ENCODE measurements at places on chromosomes 13 and 19.

DNA sequence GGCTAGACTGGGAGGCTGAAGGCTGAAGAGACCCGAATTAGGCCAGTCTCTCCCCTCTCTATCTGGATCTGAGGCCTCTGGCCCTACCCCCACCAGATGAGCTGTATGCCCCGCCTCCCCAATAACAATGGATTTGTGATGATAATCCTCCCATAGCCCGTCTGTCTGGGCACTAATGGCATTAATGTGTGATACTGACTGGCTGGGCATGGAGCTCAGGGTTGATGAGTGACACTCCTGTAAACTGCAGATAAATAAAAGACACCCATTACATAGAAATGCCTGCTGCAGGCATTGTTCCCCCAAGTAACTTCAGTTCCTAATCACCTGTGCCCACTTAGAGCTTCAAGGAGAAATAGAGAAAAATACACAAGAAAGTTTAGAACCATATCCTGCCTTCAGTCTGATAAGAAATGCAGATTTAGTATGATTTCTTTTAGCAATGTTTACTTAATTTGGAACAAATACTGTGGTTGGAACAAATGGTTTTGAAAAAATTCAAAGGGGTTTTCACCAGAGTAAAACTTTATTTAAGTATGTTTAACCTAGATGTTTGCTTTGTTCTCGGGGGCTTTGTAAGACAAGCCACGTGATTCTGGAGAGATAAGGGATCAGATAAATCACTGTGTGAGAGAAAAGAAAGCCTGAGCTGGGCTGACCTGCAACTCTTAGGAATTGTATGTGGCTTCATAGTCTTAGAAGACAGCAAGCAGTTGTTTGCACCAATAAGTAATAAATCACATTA lies 60.3 kb downstream of the TNFRSF19 start:
- peak; percentile 41 for DNase-seq

- no peak for DNase-seq
These were observed 55.6 kb upstream of the ALOX5AP start for GRCh38 chr13:30679483-30680330.

DNA sequence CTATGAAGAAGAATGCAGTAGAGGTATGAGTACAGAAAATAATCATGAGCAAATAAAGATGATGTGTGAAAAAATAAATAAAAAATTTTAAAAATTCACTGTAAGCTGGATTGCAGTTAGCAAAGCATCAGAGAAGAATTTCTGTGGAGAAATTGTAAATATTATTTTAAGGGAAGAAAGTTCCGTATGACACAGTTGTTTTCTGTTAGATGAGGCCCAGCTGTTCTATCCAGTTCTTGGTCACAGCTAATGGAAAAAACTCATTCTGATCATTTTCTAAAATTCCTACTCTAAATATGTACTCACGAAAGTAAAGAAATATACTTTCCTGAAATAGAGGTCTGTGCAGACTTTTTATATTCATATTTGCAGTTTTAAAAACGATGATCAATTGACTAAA lies 578.8 kb downstream of the DCT start:
- no peak for DNase-seq

DNA sequence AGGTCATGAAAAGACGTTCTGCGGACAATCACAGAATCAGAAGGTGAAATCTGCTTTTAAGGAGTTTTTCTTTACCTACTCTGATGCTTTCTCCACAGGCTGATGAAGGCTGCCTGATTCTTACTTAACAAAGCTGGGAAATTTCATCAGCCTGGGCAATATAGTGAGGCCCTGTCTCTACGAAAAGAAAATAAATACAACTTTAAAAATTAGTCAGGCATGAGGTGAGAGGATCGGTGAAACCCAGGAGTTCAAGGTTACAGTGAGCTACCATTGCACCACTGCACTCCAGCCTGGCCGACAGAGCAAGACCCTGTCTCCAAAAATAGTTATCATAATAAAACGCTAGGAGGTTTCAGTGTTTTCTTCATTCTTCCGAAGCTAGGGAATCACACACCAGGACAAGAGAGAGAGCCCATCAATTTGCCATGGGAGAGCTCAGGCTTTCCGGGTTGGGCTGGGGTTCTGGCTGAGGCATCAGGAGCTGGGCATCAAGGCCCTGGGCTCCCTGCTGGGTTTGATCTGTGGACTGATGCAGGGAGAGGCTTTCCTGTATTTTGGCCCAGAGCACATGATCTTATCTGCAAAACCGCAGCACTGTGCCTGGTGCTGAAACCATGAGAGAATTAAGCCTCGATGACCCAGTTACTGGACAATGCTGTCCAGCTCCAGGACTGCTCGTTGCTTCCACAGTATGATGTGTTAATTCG lies 25.1 kb upstream of the CEBPG start:
- DNase-seq, result no peak

- DNase-seq, result peak; percentile 99
These were observed at the start of gene SLC35E1 for GRCh38 chr19:16572332-16573211. Gene SLC35E1 (minus strand): TSS chr19:16572415. CDS start chr19:16572364, 51 bp downstream.

DNA sequence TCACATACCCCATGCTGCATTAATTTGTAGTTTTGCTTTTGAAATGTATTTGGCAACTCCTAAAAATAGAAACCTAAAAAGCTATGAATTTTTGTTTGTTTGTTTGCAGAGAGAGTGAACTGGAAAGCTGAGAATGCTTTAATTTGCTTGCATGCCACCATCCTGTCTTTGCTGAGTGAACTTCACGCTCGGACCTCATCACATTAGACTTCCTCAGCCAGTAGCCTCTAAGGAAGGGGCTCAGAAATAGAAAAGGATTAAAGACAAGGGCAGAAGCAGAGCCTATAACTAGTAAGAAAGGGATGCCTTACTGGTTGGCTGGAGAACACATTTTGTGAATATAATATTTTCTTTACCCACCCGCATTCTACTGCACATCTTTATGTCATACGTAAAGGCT lies 275.1 kb downstream of the DCLK1 start:
- DNase-seq, result no peak

DNA sequence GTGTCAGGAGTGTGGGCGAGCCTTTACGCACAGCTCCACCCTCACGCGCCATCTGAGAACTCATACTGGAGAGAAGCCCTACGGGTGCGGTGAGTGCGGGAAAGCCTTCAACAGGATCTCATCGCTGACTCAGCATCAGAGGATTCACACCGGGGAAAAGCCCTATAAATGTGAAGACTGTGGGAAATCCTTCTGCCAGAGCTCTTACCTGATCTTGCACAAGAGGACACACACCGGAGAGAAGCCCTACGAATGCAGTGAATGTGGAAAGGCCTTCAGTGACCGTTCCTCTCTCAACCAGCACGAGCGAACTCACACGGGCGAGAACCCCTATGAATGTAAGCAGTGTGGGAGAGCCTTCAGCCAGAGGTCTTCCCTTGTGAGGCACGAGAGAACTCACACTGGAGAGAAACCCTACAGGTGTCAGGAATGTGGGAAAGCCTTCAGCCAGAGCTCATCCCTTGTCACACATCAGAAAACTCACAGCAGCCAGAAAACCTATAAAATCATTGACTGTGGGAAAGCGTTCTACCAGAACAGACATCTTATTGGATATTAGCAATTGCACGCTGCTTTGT lies 6.9 kb upstream of the ZNF555 start:
- no peak for DNase-seq

- no peak for DNase-seq
These were observed 61.5 kb upstream of the SLC15A1 start for GRCh38 chr13:98813993-98814392.

GRCh38 chr19:13796301-13797057 lies 1.2 kb downstream of the ZSWIM4 start:
- DNase-seq, result no peak

DNA sequence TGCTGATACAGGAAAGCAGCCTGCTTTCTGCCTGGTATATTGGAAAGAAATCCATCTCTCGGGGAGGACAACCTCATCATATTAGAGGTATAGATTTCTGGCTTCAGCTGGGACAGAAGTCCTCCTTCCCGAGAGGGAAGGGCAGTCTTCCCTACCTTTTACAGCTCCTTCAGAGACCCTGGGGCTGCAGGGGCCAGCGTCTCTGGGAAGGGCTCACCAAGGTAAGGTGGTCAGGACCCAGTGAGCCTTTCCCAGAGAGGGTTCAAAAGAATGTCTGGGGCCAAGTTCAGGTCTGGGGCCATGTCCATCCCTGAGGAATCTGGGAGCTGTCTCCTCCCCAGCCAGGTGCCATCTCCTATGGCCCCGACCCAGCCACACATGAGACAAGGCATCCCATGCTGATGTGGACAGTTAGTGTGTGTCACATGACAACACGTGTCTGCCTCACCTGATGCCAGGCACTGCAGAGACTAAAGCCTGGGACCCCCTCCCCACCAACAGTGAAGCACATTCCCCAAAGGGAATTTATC lies 136.4 kb downstream of the URI1 start:
- no peak for DNase-seq

DNA sequence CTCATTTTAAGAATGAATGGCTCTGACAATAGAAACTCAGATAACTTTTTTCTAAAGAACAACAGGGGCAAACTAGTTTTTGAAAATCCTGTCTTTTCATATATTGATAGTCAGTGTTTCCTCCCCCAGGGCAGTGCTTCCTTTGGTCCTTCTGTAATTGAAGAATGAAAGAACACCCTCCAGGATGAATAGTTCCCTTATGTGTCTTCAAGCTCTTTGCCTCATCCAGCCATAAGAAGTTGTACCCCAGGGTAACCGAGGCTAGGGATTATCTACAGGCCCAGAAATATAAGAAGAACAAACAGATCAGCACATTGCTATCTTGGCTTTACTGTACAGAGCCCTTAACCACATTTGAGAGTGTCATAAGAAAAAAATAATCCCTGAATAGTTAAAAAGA lies 12.1 kb upstream of the ERICH6B start:
- no peak for DNase-seq

GRCh38 chr13:60213236-60213744 lies 49.6 kb upstream of the DIAPH3 start:
- DNase-seq, result no peak

DNA sequence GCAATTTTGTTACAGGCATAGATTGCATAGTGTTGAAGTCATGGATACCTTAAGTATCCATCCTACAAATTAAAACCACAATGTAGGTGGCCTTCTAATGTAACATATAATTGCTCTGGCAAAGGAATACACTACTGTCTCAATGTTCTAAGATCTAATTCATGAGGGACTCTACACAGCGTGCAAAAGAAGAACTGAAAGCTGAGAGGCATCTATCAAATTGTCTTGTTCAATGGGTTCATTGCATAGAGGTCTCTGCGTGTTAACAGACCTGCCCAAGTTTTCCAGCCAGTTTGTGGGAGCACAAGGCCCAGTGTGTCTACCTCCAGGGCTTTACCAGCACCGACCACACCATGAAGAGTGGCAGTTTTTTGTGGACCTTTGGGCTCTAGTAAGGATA lies 451.4 kb downstream of the ITGBL1 start:
- DNase-seq, result no peak
